ENCODE measurements at places on chromosomes 12 and 14. TPM values are rescaled to one million over a fixed set of nuclear protein-coding genes. Genes with fewer than 3 reads are reported as not detected.

DDX51 gene
- 9.9 TPM for total RNA-seq

KLRG1 gene
- total RNA-seq, result 0.97 TPM

NR1H4 gene
- total RNA-seq, result 0.15 TPM

LRRC9 gene
- not detected for total RNA-seq

RNF212B gene
- total RNA-seq, result not detected

FLVCR2 gene
- 2.1 TPM for total RNA-seq

CLEC9A gene
- total RNA-seq, result not detected

INHBC gene
- not detected for total RNA-seq

All from glomerular endothelial cell (primary cell).